Inflammatory macrophage treated with lipopolysaccharide for 4 hours (primary cell): ENCODE measurements at places on chromosomes 6 and 20.

- DNase-seq, result no peak
Measured at GRCh38 chr6:72446430-72446829, 175.4 kb upstream of the KCNQ5 start.

DNA sequence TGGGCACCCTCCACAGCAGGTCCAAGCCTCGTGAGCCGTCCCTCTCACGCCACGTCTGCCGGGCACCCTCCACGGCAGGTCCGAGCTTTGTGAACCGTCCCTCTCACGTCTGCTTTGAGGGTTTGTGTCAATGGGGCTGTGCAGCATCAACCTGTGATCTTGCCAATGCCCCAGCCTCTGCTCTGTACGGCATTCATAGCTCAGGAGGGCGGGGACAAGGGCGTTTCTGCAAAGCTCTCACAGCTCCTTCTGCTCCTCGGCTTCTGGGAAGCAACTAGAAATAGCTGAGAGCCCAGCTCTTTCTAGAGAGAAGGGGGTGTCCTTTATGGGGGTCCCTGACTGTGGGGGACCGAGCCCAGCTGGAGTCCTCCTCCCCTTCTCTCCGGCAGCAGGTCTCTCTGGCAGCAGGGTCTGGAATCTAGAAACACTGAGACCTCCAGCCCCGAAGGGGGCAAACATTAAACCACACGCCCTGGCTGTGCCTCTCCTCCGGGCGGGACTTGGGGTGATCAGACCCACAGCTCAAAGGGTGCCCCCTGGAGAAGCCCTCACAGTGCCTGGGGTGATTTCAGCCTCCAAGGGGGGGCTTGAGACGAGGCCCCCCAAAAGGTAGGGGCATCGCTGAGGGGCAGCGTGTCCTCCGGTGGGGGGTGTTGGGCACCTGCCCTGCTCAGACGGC is 41.2 kb upstream of the CHRNA4 start:
- no peak for DNase-seq

GRCh38 chr20:62266851-62267250 is 28.5 kb downstream of the OSBPL2 start:
- no peak for DNase-seq

- DNase-seq, result no peak
Measured at GRCh38 chr6:12572896-12573827, 143.4 kb upstream of the PHACTR1 start.

GRCh38 chr6:47086051-47086770 is 44.1 kb upstream of the ADGRF1 start:
- DNase-seq, result no peak

DNA sequence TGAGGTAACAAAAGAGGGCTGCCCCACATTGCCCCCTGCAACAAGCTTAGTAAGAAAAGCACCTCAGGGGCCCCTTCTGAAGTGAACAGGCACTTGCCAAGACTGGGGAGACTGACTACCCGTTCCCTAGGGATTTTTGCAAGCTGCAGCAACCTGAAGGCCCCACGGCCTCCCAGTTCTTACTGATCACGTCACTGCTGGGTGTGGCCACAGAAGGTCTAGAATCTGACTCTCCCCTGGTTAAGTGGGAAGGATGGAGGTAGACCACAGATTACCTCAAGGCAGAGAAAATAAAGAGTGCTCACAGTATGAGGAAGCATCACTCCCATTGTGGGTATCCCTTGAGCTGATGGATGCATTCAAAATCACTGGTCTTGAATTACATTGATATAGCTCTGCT is 201.5 kb upstream of the KCNQ5 start:
- no peak for DNase-seq

GRCh38 chr20:3658019-3658715 is 5.0 kb downstream of the GFRA4 start:
- no peak for DNase-seq

DNA sequence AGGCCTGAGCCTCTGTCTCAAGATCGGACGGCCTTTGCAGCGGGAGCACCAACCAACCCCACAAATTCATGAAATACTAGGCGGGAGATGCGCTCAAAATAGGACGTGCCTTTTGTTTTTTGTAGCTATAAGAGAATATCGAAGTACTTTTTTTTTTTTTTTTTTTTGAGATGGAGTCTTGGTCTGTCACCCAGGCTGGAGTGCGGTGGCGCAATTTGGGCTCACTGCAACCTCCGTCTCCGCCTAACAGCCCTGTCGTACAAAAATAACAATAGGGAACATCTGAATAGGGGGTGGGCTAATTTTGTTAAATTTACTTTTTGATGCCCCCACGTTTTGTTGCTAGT is 5.9 kb upstream of the TUBB2A start:
- peak; percentile 61 for DNase-seq

- DNase-seq, result no peak
Measured at GRCh38 chr6:99993533-99994251, at the start of gene MCHR2. Gene MCHR2, minus strand, starts transcription at chr6:99994223. Its CDS starts 38,076 bp downstream, at chr6:99956147.

GRCh38 chr6:164152611-164153010 is 738.1 kb downstream of the QKI start:
- DNase-seq, result no peak

DNA sequence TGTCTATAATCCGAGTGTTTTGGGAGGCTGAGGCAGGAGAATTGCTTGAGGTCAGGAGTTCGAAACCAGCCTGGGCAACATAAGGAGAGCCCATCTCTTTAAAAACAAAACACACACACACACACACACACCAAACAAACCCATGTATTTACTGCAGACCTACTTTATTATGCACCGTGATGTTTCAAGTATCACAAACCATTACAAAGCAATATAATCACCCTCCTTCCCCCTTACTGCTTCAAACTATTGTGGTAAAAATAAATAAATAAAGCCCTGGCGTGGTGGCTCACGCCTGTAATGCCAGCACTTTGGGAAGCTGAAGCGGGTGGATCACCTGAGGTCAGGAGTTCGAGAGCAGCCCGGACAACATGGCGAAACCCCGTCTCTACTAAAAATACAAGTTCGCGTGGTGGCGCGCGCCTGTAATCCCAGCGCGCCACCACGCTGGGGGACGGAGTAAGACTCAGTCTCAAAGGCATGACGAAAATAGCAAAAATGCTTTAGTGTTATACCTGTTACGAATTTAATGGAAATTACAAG is 1.5 kb downstream of the TBCC start:
- DNase-seq, result no peak

DNA sequence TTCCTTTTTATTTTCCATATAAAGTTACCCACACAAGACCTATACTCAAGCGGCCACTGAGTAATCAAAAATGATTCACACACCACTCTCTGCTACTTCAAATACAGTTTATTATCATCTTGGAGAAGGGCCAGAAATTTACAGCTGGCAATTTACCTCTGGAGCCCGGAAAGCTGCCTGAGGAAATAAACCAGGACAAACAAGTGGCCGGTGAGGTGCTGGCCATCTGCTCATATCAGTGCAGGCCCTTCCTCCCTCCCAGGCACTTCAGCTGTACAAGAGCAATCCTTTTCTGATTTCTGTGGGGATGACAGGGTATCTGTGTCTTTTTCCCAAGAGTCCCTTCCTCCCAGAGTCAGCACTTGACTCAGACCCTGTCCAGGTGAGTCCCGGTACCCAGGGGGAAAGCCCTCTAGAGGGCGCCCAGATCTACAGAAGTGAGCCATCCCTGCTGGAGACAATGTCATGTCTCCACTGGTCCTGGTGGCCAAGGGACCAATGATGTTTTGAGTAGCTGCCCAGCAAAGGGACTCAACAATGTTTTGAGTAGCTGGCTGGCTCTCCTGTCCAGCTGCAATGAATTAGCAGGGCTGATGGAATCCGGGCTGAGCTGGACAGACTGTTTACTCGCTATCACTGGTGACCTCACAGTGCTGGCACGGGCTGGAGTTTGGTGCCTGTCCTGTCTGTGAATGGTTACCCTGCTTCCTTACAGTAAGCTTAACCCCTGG is 23.6 kb downstream of the LRP11 start:
- peak; percentile 60 for DNase-seq

- DNase-seq, result no peak
Measured at GRCh38 chr6:39198528-39198927, 30.7 kb downstream of the KCNK5 start.

GRCh38 chr20:13875265-13875811 is 90.5 kb downstream of the NDUFAF5 start:
- DNase-seq, result no peak

- DNase-seq, result no peak
Measured at GRCh38 chr20:57268399-57269076, 2.1 kb upstream of the BMP7 start.

DNA sequence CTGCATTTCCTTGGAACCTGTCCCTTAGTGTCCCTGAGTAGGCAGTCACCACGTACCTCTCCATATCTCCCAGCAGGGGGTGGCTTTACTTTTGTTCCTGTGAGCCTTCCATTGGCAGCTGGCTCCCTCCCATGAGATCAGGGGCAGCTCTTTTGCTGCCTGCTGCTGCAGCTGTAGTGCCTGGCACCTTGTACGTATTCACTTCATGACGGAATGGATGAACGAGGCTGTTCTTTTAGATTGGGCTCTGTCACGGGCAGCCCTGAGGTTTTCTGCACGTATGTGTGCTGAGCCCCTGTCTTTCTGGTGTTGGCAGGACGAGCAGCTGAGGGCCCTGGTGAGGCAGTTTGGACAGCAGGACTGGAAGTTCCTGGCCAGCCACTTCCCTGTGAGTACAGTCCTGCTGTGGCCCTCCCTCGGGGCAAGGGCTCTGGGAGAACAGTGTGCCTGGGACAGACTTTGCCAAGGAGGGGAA is 14.6 kb downstream of the MYBL2 start:
- no peak for DNase-seq

- no peak for DNase-seq
Measured at GRCh38 chr20:15047601-15048000, 710.2 kb upstream of the FLRT3 start.

- no peak for DNase-seq
Measured at GRCh38 chr6:1575210-1576041, 34.3 kb upstream of the FOXC1 start.

- DNase-seq, result no peak
Measured at GRCh38 chr6:10479939-10480700, 41.0 kb upstream of the GCNT2 start.

DNA sequence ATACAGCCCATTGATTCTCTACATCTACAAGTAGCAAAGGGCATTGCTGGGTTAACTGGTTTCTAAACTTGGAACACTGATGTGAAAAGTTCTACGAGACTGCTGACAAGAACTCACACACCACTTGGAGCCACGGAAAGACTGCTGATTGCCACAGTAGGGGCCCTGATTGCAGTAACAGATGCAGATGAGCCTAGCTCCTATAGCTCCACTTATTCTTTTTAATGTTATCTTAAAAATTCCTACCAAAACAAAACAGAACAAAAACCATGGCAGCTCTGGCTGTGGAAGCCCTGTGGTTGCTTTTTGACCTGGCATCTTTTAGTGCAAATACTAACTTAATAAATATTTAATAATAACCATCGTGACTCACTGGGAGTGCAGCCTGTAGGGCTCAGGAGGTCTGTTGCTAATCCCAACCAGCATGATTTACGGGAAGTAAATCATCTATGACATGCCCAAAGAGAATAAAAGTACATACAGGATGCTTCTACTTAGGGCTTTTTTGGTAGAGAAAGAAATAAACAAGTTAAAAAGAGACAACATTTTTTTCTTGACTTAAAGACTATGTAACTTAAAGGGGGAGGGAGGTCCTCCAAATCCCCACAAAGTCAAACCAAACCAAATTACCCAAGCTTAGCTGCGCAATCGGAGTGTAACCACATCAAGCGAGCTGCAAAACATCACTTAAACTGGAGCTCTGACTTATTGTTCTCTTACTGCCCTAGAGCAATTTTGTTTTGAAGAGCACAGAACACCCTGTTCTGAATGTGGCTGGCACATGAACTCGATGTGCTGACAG is 87.2 kb downstream of the FKBP5 start:
- DNase-seq, result peak; percentile 71

DNA sequence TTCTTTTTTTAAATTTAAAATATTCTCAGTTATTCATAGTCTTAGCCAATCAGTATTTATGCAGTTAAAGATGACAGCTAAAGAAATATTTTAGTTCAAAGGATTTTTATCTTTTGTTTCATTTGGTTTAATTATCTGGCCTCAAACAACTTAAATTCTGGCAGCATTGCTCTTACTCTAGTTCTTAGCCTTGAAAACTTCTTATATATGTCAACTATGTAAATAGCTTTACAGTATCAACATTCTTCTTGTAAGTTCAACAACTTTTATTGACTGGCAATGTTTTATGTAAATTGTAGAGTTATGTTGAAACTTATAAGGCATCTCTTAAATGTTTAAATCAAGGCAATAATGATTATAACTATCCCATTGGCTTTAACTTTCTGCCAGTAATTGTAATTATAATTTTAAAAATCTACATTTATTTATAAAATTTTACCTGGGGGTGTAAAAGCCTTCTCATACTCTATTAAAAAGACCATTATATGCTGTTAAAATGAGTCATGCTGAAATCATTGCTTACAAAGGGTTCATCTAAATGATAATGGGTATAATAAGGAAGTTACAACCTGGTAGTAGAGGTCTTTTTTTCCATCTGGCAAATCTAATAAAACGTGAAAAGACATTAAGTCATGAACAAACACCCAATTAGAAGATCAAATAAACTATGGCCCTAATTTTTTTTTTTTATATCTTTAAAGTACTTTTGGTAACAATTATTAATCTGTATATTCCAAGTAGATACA is 45.8 kb upstream of the FAM184A start:
- DNase-seq, result no peak

- DNase-seq, result peak; percentile 69
Measured at GRCh38 chr6:2749969-2750600, 637 bp downstream of the MYLK4 start.

GRCh38 chr6:41578217-41579087 is 32.3 kb downstream of the FOXP4 start:
- no peak for DNase-seq

- no peak for DNase-seq
Measured at GRCh38 chr6:163974322-163974721, 559.8 kb downstream of the QKI start.

- peak; percentile 86 for DNase-seq
Measured at GRCh38 chr6:46220352-46221221, 49.8 kb upstream of the ENPP5 start.

DNA sequence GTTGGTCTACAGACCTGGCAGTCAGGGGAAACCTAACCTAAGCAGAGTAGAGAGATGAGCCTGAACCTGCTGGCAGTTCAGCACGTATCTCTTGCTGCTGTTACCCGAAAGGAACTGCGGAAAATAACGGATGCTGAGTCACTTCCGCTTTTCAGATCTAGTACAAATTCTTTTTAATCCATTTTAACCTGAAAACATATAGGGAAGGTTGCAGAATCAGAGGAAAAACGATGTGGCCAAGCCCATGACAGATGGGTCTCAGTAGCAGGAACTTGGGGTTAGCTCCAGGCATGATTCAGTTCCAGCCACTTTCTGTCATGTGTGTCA is 351.9 kb upstream of the PRND start:
- DNase-seq, result peak; percentile 68
